ENCODE measurements at places on chromosomes 1 and 21. TPM values are rescaled to one million over a fixed set of nuclear protein-coding genes. Genes with fewer than 3 reads are reported as not detected.

Gene EXOSC10
- total RNA-seq: 103 TPM

Gene APCS
- not detected for total RNA-seq

Gene OR6K3
- total RNA-seq: not detected

DNA sequence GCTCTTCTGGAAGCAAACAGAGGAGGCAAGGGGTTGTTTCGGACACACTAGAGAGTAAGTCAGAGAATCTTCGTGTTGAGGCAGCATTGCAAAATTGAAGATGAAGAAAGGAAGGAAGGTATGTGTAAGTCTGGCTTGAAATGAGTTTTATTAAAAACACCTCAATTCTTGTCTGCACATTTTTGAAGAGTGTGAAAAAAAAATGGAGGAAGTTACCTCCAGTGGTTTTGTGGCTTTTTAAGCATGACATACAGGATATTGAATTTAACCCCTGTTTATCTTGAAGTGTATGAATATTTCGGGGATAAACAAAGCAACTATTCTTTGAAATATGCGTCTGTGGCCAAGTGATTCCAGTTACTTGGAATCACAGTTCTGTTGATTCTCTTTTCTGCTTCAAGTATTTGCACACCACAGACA is 203.2 kb upstream of the SGIP1 start:
- peaks cover 56% of the 10 kb centered on the region for H3K4me1 ChIP-seq
- H3K27me3 ChIP-seq: no peaks in the 10 kb centered on the region
- peaks cover 10% of the 10 kb centered on the region for H3K36me3 ChIP-seq
- peak overlapping the region; percentile 85 for H3K27ac ChIP-seq
- DNase-seq: no peak

Measured in activated T-helper 1 cell treated with anti-CD3 and anti-CD28 coated beads, Interleukin-12 subunit alpha, Interleukin-12 subunit beta, Interleukin-2, Interleukin-4 antibody, amounts not matched to agents 30 ng/mL and 10 ng/mL and 1 ng/mL, durations not matched to agents 14 hours and 24 hours and 36 hours (primary cell).